ENCODE measurements at places on chromosomes 6 and 20.

DNA sequence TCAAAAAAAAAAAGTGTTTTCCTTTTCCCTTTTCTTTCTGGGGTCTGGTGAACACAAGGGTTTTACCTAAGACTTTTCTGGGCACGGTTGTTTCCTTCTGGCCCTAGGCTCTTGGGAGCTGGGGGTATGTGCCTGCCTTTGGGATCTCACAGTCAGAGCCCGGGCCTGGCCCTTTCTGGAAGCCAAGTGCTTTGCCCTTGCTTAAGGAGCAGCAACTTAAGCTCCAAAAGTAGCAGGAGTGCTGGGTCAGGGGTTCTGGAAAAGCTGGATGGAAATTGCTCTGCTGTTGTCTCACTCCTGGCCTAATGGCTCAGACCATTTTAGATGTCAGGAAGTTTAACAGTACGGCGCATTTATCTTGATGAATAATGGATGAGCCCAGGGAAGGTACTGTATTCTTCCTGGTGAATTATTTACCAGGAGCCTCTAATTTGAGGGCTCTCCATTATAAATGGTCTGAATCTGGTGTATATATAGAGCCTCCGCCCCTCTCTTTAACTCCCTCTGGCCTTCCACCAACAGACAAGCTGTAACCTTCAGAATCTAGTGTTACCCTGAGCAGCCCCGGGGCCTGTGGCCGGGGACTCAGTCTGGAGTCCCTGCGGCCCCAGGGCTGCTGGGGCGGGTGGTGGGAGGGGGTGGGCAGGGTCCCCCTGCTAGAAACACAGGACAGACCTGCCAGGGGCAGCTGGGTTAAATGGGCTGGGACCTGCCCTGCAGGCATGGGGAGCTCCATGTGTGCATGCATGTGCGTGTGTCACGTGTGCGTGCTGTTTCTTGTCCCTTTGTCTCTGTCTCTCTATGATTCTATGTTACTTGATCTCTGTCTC lies 37.5 kb downstream of the PTK7 start:
- no peak for DNase-seq

- no peak for DNase-seq
Observed at GRCh38 chr6:167505782-167506181, 180.9 kb downstream of the TTLL2 start.

DNA sequence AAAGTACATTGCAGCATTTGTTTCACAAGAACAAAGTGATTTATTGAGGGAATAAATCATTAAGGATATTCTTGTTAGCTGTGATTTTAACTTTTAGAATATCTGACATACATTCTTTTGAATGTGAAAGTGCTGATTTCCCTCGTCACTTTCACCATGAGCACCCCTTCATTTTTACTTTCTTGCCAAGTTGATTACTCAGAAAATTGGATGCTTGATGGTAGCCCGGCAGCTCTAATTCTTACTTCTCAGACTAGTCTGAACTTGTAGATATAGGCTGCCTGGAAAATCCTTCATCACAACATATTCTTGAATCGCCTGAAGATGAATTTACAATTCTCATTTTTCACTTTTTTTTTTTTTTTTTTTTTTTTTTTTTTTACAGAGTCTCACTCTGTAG lies 147.1 kb upstream of the SMLR1 start:
- DNase-seq = no peak

DNA sequence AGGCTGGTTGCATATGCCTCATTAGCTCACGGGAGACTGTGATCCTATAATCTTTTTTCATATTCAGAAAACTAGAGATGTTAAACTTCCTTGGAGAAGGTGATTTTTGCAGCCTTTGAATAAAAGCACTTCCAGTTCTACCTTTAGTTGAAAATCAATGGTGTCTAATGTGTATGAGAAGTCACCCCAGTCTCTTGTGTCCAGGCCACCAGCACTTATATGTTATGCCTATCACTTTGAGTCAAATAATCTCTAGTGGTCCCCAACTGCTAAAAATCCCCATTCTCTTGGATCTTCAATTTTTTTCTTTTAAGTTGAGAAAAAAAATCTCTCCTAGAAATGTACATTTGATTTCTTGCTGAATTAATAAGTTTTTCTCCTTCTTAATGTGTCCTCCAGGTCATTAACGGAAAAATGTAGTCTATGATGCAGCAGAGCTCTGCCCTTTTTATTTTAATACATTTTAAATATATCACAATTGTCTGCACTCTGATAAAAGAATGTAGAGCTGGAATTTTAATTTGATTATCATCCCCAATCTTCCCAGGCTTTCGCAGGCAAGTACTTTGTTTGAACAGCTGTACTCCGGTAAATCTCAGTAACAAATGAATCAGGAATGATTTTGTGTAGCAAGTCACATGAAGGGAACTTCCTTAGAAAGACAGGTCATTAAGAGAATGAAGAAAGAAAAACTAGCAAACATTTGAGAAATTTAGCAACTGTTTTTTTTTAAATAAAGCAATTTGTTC lies 147.0 kb downstream of the SOX4 start:
- DNase-seq = no peak

GRCh38 chr6:53924821-53925422 lies 130.1 kb downstream of the LRRC1 start:
- no peak for DNase-seq

GRCh38 chr20:57717797-57718196 lies 8.0 kb upstream of the PMEPA1 start:
- DNase-seq = no peak
